ENCODE measurements at places on chromosomes 3 and 15.

- DNase-seq, result no peak
Measured at GRCh38 chr3:57060089-57060821, at the start of gene SPATA12. SPATA12 (plus strand) TSS chr3:57060664; CDS start chr3:57073695, 13,031 bp downstream.

DNA sequence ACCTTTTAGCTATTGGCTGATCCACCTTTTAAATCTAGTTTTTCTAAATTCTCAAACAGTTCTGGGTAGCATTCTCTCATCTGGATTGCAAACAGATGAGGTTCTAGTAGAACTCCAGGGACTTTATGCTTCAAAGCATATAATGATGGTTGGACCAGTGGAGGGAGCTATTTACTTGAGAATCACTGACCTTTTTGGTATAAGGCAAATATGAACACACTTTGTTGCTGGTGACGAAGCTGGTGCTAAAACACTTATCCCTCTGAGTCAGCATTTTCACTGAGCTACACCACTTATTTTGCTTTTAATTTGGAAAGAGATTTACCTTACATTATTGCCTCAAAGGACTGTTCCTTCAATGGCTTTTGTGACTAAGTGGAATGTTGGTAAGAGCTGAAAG is 58.6 kb upstream of the SLITRK3 start:
- no peak for DNase-seq

DNA sequence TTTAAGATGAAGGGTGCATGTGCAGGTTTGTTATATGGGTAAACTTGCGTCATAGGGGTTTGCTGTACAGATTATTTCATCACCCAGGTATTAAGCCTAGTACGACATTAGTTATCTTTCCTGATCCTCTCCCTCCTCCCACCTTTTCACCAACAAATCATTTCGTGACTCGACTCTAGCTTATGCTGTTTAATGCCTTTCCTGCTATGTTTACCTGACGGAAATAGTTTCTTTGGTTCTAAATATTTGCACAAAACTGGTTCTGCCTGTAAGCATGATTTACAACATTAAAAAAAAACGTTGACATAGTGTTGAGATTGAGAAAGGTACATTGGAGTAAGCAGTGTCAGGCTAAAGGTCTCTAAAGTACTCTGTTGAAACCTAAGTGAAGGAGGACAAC is 2.4 kb downstream of the GNL3 start:
- DNase-seq, result no peak

- DNase-seq, result no peak
Measured at GRCh38 chr3:177335728-177336127, 138.4 kb upstream of the TBL1XR1 start.

GRCh38 chr3:195732940-195733339 is 12.2 kb downstream of the MUC20 start:
- DNase-seq, result no peak

- no peak for DNase-seq
Measured at GRCh38 chr15:36964626-36965025, 135.7 kb downstream of the MEIS2 start.

- DNase-seq, result no peak
Measured at GRCh38 chr3:16072420-16073110, 101.9 kb upstream of the GALNT15 start.

- no peak for DNase-seq
Measured at GRCh38 chr3:179796421-179796820, 143.6 kb downstream of the USP13 start.

DNA sequence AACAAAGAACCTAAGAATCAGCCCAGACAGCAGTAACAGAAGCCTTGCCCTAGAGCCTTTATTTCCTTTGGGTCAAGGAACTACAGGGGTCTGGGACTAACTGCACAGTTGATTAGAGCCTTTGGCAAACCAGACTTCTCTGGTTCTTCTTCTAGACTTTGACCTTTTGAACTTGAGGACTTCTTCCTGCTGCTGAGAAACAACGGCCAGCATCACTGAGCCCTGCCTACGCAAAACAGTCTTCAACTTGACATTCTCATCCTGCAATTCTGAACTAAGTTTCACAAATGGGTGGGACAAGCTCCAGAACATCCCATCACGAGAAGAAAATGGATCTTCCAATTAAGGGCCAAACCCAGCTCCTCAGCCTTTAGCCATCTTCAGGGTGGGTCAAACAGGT is 31.4 kb downstream of the CMTM6 start:
- no peak for DNase-seq

GRCh38 chr3:43581343-43581742 is 40.5 kb downstream of the ANO10 start:
- DNase-seq, result no peak

GRCh38 chr3:57007521-57008460 is 52.7 kb upstream of the SPATA12 start:
- DNase-seq, result no peak

GRCh38 chr3:112126511-112126911 is 6.5 kb downstream of the GCSAM start:
- no peak for DNase-seq

DNA sequence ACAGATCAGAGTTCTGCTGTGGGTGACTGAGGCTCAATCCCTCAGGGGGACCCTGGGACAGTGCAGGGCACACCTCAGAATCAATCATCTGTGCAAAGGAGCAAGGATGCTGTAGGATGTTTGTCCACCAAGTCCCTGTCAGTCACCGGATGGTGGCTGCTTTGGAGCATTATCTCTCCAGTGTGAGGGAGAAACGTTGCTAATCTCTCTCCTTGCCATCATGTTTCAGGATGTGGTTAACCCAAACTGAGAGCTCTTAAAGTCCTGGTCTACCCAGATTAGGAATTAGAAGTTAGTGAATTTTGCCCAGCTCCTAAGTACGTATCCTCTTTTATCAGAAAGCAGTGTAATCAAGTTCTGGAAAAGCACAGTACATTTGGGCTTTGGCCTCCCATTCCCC is 26.2 kb upstream of the LRRC3B start:
- no peak for DNase-seq

DNA sequence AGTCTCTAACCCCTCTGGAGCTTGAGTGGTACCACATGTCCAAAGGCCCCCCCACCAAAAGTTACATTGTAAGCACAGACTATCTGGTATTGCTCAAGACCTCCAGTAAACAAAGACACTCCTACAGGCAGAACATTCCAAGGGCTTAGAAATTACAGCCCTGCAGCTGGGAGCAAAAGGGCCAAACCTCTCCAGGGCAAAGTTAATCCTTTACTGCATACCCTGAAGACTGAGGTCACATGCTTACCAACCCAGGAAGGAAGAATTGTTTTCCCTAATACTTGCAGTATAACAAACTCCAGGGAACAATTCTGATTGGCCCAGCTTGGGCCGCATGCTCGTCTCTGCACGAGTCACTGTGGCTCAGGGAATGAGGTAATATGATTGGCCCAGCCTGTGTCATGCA is 266.1 kb upstream of the NR2F2 start:
- DNase-seq, result no peak

Data from NCI-H1048 (cell line).